Esophagus squamous epithelium (tissue), 5 donors: ENCODE measurements at places on chromosomes 16 and 17.

GRCh38 chr17:153851-154250 is 16.5 kb downstream of the SCGB1C2 start:
- DNase-seq = no peak
- no peaks in the 10 kb centered on the region for H3K27me3 ChIP-seq
- H3K4me1 ChIP-seq = no peaks in the 10 kb centered on the region
- H3K27ac ChIP-seq = no peak overlapping the region
- H3K36me3 ChIP-seq = peaks cover 19% of the 10 kb centered on the region

DNA sequence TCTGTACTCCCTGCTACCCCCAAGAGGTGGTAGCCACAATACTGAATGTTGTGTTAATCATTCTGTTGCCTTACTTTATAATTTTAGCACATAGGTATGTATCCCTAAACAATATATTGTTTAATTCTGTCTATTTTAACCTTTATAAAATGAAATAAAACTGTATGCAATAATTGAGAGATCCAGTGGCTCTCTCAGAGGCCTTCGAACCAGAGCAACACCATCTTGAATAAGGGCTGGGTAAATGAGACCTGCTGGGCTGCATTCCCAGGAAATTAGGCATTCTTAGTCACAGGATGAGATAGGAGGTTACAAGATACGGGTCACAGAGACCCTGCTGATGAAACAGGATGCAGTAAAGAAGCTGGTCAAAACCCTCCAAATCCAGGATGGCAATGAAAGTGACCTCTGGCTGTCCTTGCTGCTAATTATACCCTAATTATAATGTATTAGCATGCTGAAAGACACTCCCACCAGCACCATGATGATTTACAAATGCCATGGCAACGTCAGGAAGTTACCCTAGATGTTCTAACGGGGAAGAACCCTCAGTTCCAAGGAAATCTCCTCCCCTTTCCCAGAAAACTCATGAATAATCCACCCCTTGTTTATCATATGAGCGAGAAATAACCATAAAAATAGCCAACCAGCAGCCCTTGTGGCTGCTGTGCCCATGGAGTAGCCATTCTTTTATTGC is 2.0 kb upstream of the CANT1 start:
- H3K27ac ChIP-seq = no peak overlapping the region
- H3K4me1 ChIP-seq = peaks cover 25% of the 10 kb centered on the region
- DNase-seq = no peak
- no peak overlapping the region for H3K4me3 ChIP-seq

GRCh38 chr17:37614391-37614790 is 5.2 kb upstream of the SYNRG start:
- H3K27ac ChIP-seq = no peak overlapping the region
- H3K36me3 ChIP-seq = peaks cover 71% of the 10 kb centered on the region
- H3K4me1 ChIP-seq = no peaks in the 10 kb centered on the region
- H3K27me3 ChIP-seq = no peaks in the 10 kb centered on the region
- no peak overlapping the region for H3K4me3 ChIP-seq
- no peak for DNase-seq

GRCh38 chr16:74699666-74700065 is 996 bp downstream of the MLKL start:
- DNase-seq = no peak
- peak overlapping the region; percentile 97 for H3K27ac ChIP-seq
- H3K4me1 ChIP-seq = peaks cover 58% of the 10 kb centered on the region

DNA sequence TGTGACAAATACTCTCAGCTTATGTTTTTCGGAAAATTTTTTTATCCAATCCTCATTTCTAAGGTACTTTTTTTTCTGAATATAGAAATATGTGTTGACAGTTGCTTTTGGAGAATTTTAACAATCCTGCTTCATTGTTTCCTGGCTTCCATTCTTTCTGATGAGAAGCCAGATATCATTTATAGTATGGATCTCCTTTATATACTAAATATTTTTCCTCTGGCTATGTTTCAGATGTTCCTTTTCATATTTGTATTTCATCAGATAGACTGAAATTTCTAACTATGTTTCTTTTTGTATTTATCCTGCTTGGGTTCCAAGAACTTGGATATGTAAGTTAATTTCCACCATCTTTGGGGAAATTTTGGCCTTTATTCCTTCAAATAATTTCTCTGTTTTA is 138.9 kb upstream of the CDH11 start:
- no peaks in the 10 kb centered on the region for H3K4me1 ChIP-seq
- no peak for DNase-seq
- H3K4me3 ChIP-seq = no peak overlapping the region
- H3K27ac ChIP-seq = no peak overlapping the region

DNA sequence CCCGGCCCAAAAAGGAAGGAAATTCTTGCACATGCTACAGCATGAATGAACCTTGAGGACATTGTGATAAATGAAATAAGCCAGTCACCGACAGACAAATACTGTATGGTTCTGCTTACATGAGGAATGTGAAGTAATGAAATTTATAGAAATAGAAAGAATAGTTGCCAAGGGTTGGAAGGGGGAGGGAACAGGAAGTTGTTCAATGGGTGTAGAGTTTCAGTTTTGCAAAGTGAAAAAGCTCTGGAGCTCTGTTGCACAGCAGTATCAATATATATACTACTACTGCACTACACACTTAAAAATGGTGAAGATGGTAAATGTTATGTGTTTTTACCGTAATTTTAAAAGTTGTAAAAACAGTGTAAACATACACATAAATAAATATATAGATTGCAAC is 43.7 kb downstream of the PKD1L3 start:
- no peaks in the 10 kb centered on the region for H3K27me3 ChIP-seq
- no peaks in the 10 kb centered on the region for H3K4me1 ChIP-seq
- H3K36me3 ChIP-seq = no peaks in the 10 kb centered on the region
- no peak for DNase-seq

DNA sequence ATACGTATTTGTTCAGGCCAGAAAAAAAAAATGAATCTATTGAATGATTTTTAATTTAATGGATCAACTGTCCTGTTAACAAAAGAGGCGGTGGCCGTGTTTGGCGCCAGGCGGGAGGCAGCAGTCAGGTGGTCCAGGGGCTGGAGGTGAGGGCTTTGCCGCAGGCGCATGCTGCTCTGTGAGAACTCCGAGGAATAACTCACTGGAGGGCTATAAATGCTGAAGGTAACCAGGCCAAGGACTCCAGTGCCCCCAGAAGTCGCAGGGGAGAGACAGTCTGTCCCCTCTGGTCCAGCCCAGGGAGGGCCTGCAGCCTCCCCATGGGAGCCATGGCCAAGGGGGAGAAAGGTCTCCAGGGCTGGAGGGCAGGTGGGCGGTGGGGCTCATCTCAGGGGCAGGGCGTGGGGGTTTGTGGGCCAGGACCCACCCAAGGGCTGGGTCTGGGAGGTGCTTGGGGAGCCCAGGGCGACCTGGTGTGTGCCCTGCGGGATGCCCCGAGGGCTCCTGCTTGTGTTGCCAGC is 7.1 kb upstream of the BAHCC1 start:
- H3K4me1 ChIP-seq = peaks cover 76% of the 10 kb centered on the region
- no peaks in the 10 kb centered on the region for H3K36me3 ChIP-seq
- peak overlapping the region; percentile 74 for H3K4me3 ChIP-seq
- no peaks in the 10 kb centered on the region for H3K27me3 ChIP-seq

DNA sequence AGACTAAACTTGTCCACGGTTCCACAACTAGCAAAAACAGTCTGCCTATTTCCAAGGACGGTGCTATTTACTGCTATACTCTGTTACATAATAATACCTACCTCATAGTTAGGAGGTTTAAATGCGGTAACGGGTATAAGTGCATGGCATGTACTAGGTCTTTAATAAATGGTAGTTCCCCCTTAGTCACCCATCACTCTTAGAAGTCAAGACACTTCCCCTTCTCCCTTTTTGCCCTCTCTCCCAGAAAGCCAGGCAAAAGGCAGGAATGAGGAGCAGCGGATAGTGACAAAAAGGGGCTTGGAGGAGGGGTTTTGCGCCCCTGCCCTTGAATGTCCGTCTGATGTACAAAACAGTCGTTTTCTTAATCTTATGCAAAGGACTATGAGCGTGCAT is 1.1 kb upstream of the LSM12 start:
- H3K27me3 ChIP-seq = no peaks in the 10 kb centered on the region
- H3K4me3 ChIP-seq = no peak overlapping the region
- H3K27ac ChIP-seq = peak overlapping the region; percentile 96
- DNase-seq = no peak
- no peaks in the 10 kb centered on the region for H3K36me3 ChIP-seq

- peaks cover 6% of the 10 kb centered on the region for H3K4me1 ChIP-seq
- H3K4me3 ChIP-seq = no peak overlapping the region
- H3K36me3 ChIP-seq = no peaks in the 10 kb centered on the region
- DNase-seq = no peak
- no peaks in the 10 kb centered on the region for H3K27me3 ChIP-seq
- peak overlapping the region; percentile 86 for H3K27ac ChIP-seq
These were observed 29.4 kb upstream of the MLKL start for GRCh38 chr16:74729783-74730683.

DNA sequence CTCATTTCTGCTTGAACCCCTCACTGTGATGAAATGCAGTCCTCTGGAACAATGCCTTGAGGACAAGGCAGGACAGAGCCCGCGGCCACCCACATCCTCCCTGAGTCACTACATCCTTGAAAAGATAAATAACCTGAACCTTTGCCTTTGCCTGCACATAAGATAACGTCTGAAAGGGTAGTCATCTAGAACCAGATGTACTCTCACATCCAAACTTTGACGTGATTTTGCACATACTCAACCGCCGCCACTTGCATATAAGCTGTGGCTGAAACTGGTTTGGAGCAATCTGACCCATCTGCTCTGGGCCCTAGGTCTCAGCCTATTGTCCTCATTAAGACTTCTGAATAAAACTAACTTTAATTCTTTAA is 252.1 kb downstream of the PHKB start:
- H3K27me3 ChIP-seq = no peaks in the 10 kb centered on the region
- no peak overlapping the region for H3K4me3 ChIP-seq
- no peaks in the 10 kb centered on the region for H3K36me3 ChIP-seq
- no peaks in the 10 kb centered on the region for H3K4me1 ChIP-seq
- H3K27ac ChIP-seq = no peak overlapping the region
- DNase-seq = no peak

GRCh38 chr16:52456368-52456767 is 90.6 kb downstream of the TOX3 start:
- no peak for DNase-seq
- H3K27ac ChIP-seq = no peak overlapping the region
- H3K36me3 ChIP-seq = no peaks in the 10 kb centered on the region
- H3K4me3 ChIP-seq = no peak overlapping the region
- H3K27me3 ChIP-seq = no peaks in the 10 kb centered on the region
- no peaks in the 10 kb centered on the region for H3K4me1 ChIP-seq

DNA sequence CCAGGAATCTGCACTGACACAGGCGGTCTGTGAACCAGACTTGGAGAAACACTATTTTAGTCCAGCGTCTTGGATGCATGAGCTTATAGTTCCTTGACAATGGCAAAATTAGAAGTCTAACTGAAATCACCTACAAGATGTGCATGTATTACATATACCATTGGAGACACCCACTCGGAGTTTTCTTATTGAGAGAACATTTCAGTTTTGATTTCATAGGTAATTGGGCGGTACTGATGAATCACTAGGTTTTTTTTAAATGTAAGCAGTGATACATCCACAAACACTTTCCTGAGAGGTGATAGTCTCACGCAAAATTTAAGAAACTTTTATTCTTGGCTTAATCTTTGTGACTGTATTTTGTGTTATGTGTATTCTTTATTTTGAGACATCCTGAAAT is 69.8 kb downstream of the PRKCA start:
- H3K4me1 ChIP-seq = no peaks in the 10 kb centered on the region
- H3K27me3 ChIP-seq = no peaks in the 10 kb centered on the region
- H3K36me3 ChIP-seq = no peaks in the 10 kb centered on the region
- DNase-seq = no peak

DNA sequence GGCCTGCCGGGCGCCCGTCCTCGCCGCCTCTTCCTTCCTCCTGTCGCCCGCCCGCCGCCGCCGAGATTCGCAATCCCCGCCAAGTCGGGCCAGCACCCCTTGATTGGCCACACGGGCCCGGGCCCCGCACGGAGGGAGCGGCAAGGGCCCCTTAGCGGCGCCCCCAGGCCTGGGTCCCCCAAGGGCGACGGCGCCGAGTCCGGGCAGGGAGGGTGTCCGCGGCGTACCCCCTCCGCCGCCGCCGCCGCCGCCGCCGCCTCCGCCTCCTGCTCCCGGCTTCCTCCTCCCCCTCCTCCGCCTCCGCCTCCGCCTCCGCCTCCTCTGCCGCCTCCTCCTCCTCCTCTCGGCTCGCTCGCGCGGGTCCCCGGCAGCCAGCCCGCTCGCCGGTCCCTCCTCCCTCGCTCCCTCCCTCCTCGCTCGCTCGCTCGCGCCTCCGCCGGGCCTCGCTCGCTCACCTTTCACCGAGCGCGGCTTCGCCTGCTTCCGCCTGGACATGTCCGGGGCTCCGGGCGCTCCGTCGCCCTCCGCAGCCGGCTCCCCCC is 561 bp downstream of the ZNF423 start:
- H3K4me1 ChIP-seq = peaks cover 30% of the 10 kb centered on the region
- DNase-seq = no peak
